NCI-H1930 (cell line): ENCODE measurements at places on chromosomes 11 and 22.

GRCh38 chr11:75352588-75353206, 1.2 kb upstream of the ARRB1 start:
- DNase-seq: no peak

GRCh38 chr11:125465255-125465654, 30.8 kb downstream of the FEZ1 start:
- no peak for DNase-seq

DNA sequence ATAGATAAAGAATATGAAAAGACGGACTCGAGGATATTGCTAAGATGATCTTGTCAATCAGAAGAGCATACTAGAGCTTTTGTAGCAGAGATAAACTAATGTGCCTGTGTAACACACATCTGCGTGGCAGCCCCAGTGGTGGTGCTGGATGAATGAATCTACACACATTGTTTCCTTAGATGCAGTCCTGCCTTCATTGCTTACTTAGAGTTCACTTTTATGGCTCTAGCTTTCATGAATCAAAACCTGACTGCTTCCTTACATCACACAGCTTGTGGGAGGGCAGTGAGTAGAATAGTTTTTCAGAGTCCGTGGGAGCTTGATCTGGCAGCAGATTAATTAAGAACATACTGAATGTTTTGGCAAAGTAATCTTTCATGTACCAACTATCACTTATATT, 83.7 kb downstream of the EXT2 start:
- DNase-seq: no peak

DNA sequence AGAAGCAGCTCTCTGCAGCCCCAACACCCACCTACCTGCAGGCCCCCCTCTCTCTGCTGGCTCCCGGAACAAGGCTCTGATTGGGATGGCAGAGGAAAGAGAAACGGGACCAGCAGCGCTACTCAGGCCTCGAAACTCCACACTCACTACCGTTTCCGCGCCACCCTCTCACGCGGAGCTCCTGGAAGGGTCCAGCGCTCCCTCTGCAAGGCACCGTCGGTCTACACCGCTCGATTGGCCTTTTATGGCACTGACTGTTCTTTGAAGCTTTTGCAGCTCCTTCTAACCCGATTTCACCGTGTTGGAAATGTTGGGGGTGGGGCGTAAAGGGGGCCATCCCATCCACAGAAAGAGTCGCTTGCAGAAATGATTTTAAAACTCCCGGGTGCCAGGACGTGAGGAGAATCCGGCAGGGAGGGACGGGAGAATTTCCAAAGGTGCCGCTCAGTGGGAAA, 323 bp upstream of the PANX1 start:
- DNase-seq: no peak

DNA sequence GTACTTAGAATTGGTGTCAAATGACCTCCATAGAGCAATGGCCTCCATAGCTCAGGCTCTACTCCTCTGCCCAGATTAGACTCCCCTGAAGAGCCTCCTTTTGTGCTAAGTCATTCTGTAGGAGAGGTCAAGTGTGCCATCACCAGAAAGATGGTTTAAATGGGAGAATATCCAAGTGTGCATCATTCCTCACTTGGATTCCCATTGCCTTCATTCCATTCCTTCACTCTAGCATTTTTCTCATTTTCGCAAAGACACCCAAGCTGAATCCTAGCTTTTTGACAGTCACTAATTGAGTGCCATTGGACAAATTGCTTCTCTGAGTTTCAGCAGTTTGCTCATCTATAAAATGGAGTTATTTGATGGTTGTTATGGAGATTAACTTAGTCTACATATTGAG, 16.9 kb downstream of the CLMP start:
- no peak for DNase-seq

GRCh38 chr11:81707881-81708280, 1025.8 kb downstream of the FAM181B start:
- no peak for DNase-seq

GRCh38 chr11:113675565-113675964, 30.5 kb downstream of the TMPRSS5 start:
- DNase-seq: no peak

GRCh38 chr22:18075720-18076497, 1.9 kb upstream of the PEX26 start:
- peak; percentile 75 for DNase-seq

GRCh38 chr11:15910761-15911160, 445.6 kb downstream of the SOX6 start:
- no peak for DNase-seq

GRCh38 chr22:26658671-26659478, 1.5 kb downstream of the MIAT start:
- peak; percentile 81 for DNase-seq

GRCh38 chr11:86548271-86548917, 124.0 kb downstream of the ME3 start:
- DNase-seq: no peak

GRCh38 chr22:30857791-30858190, 110.8 kb downstream of the MORC2 start:
- no peak for DNase-seq

DNA sequence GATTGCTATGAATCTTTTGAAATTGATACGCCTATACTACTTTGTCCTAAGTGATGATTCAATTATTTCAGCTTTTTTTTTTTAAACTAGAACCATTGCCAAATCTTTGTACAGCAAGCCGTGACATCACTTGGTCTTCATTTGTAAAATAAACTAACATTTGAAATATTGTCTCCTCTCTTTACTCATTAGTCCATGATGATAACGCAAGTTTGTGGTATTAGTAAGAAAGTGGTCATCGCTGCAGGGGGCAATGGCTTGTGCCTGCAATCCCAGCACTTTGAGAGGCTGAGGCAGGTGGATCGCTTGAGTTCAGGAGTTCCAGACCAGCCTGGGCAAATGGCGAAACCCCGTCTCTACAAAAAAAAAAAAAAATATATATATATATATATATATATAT, 12.9 kb upstream of the ARHGAP42 start:
- DNase-seq: no peak

DNA sequence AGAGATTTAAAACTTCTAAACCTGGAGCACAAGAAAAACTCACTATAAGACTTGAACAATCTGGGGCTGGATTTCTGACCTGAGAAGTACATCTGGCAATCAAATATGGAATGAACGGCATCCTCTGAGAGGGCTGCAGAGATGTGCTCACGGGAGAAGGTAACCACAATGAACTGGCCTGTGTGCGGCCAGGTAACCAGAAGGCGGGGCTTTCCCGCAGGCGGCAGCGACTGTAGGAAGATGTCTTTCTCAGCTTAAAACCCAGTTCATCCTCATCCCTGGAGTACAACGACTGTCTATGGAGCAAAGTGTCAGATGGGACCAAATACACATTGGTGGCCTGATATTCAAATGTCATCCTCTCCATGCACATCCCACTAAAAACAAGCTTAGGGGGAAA, 24.5 kb downstream of the MICAL3 start:
- DNase-seq: no peak

DNA sequence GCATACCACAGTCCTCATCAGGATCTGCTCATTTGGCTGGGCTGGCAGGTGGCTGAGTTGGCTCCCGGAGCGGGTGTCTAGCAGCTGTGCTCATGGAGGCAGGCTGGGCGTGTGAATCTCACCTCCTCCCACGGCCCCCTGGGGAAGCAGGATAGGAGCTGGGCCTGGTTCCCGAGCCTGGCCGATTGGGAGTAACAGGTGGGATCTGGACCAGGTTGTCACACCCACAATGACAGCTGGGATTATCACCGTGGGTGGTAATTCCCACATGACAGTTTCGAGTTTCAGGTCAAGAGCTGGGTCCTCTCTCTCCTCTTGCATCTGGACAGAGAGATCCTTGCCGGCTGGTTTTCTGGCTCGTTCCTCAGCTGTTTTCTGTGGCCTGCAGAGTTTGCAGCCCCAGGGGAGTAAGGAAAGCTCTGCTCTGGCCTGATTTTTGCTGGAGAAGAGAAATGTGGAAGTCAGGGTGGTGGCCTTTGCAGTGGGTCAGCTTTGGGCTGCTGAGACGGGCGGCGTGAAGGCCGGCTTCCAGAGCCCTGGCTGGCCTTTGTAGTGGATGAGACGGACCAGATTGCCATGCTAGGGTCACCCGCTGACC, 57.0 kb downstream of the BCR start:
- DNase-seq: no peak

DNA sequence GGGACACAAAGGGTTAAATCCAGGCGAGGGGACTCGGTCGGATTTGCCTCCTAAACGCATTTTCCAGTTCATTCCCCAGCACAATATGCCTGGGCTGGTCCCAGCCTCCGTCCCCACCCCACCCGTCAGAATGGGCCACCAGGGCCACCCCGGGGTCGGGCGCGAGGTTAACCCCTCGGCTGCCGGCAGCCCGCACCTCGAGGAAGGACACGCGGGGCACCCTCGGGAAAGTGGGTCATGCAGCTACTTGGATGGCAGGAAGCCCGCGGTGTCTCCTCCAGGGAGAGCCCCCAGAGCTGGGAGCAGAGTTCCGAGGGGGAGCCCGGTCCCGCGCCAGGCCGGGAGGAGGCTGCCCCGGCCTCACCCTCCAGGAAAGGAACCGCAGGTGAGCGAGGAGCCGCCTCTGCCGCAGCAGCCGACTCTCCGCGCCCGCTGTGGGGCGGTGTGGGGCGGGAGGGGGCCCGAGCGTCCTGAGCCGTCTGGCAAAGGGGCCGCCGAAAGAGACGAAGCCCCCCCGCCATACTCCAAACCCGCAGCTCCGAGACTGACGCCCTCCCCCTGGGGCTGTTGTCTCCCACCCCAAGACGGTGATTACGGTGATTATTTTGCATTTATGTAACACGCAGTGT, 1.4 kb downstream of the NECTIN1 start:
- peak; percentile 32 for DNase-seq

- DNase-seq: no peak
These were observed 4.5 kb downstream of the IGLL1 start for GRCh38 chr22:23575601-23576000.

- no peak for DNase-seq
These were observed 139.6 kb downstream of the LARGE1 start for GRCh38 chr22:33780531-33781136.

DNA sequence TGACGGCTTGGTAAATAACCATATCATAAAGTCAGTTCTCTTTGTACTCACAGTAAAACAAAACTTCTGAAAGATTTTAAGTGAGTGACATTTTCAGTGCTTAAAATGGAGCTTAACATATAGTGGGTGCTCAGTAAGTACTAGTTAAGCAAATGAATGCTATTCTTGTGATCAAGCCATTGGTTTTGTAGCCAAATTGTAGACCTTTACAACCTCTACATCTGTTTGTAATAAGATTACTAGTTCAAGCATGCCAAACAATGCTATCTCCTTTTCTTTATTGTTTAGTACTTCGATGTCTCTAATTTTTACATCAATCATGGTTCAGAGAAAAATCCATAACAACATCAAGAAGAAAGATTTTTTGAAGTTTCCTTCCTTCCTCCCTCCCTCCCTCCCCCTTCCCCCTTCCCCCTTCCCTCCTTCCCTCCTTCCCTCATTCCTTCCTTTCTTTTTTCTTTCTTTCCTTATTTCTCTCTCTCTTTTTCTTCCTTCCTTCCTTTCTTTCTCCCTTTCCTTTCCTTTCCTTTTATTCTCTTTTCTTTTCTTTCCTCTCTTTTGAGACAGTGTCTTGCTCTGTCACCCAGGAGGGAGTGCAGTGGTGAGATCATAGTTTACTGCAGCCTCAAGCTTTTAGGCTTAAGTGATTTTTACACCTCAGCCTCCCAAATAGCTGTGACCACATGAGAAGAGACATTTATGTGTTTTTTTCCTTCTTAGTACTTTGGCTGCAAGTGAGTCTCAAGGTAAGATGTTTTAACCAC, 5.7 kb upstream of the OR51B4 start:
- DNase-seq: no peak

DNA sequence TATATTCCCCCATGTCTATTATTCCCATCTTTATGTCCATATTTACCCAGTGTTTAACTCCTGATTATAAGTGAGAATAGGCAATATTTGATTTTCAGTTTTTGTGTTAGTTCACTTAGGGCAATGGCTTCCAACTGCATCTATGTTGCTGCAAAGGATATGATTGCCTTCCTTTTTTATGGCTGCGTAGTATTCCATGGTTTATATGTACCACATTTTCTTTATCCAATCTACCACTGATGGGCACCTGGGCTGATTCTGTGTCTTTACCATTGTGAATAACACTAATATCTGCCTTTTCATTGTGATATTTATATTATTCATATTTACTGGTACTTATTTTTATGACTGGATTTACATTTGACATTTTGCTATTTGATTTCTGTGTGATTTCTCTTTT, 649.6 kb downstream of the NTM start:
- DNase-seq: no peak

- no peak for DNase-seq
These were observed 20.3 kb downstream of the SPTBN2 start for GRCh38 chr11:66708701-66709100.

DNA sequence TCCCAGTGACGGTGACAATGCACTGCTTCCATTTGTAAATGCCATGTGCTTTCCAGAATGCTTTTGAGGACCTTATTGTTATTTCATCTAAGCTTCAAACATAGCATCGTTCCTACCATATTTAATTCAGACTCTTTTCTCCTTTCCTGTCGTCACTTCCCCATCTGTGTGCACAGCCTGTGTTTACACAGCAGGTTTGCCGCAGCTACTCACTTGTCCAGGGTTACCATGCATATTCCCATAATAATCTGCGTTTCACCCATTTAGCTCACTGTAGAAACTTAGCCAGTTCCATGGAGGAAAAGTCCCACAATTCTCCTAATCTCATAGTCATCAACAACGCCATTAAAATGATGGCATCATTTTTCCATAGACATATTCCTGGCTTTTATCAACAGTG, 48.0 kb downstream of the FLI1 start:
- no peak for DNase-seq

GRCh38 chr22:20796731-20797130, 22.8 kb downstream of the SERPIND1 start:
- DNase-seq: no peak

GRCh38 chr11:94544646-94545263, 1.0 kb downstream of the FUT4 start:
- DNase-seq: no peak

- no peak for DNase-seq
These were observed 12.8 kb downstream of the PTPRJ start for GRCh38 chr11:47992959-47993820.

DNA sequence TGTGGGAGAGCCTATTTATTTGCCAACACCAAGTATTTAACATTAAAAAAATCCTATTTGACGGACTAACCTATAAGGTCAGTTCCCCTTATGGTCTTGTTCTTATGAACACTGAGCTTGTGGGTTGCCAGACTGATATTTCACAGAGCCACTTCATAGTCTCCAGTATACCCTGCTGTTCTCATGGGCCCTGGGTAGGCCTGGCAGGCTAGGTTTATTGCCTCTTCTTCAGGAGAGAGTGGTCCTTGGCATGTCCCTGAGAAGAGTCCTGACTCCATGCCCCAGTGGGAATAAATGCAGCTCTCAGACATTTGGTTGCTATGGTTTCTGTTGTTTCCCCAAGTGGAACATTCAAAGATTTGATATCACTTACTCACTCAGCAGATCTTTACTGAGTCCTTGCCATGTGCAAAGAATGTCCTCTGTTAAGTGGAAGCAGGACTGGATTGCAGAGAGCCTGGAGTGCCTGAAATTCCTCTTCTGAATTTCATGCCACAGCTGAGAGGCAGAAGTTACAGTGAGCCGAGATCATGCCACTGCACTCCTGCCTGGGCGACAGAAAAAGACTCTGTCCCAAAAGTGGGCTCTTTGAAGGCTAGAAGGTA, 15.7 kb downstream of the SLC5A1 start:
- DNase-seq: no peak
